ENCODE measurements at places on chromosomes 3 and 15.

- no peak for DNase-seq
These were observed 645.8 kb upstream of the NR2F2 start for GRCh38 chr15:95684693-95685115.

- no peak for DNase-seq
These were observed 636.1 kb downstream of the NTRK3 start for GRCh38 chr15:87620393-87620792.

- peak; percentile 56 for DNase-seq
These were observed 44.5 kb downstream of the NOX5 start for GRCh38 chr15:69058830-69059556.

DNA sequence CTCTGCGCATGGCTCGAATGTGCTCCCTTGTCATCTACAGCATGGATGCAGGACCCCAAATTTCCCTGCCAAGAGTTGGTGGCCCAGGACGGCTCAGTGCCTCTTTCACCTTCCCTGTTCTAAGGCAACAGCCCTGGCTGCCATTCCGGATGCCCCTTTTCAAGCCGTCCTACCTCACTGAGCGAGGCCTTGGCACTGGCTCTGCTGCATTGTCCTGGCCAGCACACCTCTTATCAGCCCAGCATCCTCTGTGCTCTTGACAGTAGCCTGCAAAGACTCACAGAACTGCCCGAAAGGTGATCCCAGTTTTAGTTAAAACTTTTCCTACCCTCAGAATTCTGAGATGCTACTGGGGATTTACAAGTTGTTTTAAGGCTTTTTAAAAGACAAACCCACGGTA is 122.0 kb downstream of the MECOM start:
- no peak for DNase-seq

GRCh38 chr3:54619531-54619930 is 308.3 kb downstream of the LRTM1 start:
- no peak for DNase-seq

DNA sequence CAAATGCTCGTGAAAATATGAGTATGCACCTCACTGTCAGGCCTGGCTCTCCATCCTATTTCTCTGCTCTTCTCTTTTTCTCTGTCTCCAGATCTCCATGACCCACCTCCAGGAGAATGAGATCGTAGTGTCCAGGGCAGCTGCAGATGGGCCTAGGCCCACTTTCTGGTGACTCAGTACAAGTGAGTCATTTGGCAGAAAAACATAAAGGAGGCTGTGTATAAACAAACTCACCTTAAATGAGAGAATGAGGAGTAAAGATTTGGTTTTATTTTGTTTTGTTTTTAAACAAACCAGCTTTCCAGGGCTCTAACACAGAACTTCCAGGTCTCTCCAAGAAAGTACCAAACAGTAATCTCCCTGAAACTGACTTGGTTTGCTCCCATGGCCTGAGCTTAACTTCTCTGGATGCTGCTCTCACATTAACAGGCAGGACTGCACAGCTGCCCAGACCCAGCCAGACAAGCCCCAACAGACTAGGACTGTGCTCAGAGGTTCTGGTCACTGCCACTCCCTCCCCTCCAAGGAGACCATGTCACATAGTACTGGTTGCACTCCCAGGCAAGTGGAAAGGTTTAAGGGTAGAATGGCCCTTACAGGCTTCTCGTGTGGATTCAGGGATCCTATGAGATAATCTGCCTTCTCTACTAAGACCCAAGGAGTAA is 1.5 kb upstream of the HEG1 start:
- DNase-seq, result no peak

DNA sequence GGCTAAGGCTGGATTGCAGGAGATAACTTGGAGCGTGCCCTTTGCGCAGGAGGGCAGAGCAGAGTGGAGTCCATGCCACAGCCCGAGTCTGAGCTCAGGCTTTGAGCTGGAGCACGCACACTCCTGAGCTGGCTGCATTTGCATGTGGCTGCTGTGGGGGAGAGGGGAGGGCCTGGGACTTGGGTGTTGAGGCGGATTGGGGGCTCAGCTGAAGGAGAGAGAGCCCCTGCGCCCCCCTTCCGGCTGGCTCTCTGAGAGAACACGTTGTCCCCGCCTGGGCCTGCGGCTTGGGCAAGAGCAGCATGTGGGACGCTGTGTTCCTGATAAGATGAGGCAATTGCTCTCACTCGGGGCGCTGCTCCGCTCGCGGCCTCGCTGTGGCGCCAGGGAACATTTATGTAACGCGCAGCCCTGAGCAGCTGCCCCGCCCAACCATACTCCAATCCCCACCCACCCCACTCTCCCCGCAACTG is 39.1 kb downstream of the KLF13 start:
- peak; percentile 61 for DNase-seq

- DNase-seq, result no peak
These were observed 2.1 kb downstream of the PDE8A start for GRCh38 chr15:84983711-84984110.

DNA sequence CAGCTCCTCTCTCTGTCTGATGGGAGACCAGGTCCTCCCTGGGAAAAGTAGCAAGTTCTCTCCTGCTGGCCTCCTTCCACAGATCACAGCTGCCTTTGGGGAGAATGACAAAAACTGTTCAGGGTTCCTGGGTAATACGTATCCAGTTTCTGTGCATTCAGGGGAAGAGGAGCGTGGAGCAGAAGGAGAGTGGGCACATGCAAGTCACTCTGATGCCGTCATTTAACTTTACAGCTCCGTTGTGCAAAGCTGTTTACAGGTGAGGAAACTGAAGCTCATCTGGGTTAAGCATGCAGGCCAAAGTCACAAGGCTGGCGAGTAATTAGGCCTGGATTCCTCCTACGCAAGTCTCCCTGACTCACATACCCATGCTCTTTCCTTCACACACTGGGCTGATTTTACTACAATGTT is 7.5 kb upstream of the TM4SF1 start:
- DNase-seq, result no peak

Data from activated T-helper 1 cell treated with Interleukin-2 at 50 U/mL for 16 hours (primary cell).